Mesenteric fat pad (tissue), 1 donor: ENCODE measurements at places on chromosomes 6 and 20.

DNA sequence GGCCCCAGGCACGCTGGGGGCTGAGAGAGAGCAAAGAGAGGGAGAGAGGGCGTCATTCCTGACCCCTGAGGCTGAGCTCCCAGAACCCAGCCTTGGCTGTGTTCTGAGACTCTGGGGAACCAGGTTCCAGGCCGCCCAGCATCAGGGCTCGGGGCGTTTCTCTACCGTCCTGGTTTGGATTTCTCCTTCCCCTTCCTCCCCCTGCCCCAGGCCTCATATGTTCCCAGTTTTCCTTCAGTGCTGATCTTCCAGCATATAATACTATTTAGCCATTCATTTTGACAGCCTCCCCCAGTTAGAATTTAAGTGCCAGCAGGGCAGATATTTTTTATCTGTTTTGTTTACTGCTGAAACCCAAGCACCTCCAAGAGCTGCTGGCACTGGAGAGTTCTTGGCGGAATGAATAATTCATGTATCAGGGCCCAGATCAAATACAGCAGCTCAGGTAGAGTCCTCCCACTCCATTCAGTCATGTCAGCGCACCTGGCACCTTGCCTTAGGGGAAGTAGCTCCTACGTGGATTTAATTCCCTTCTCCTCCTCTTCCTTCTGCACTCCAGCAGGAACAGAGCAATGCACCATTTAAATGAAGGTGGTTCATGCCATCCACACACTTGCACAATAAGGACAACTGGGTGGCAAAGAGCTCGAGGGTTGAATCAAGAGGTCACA is 23.4 kb upstream of the FRMD1 start:
- DNase-seq, result no peak

- no peak for DNase-seq
These were observed 58.8 kb downstream of the REV3L start for GRCh38 chr6:111423960-111424846.

DNA sequence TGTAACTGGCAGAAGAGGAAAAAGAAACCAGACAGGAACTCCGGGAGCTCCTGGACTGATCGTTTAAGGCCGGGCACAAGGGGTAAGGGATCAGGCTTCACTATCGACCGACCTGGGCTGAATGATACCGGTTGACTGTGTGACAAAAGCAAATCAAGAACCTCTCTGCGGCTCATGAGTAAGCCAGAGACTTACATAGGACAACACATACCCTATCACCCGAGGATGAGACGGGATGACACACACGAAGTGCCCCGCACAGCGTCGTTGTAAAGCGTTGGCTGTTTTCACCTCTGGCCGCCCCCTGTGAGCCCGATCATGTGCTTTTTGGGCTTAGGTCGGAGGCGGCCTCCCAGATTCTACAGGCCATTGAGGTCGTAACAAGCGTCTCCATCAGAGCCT is 695 bp upstream of the TGIF2 start:
- DNase-seq, result no peak

GRCh38 chr6:1893470-1894130 is 283.9 kb downstream of the FOXC1 start:
- no peak for DNase-seq

- DNase-seq, result no peak
These were observed 98.7 kb downstream of the ZMYND8 start for GRCh38 chr20:47257771-47258170.
